ENCODE measurements at places on chromosomes 7 and 10.

DNA sequence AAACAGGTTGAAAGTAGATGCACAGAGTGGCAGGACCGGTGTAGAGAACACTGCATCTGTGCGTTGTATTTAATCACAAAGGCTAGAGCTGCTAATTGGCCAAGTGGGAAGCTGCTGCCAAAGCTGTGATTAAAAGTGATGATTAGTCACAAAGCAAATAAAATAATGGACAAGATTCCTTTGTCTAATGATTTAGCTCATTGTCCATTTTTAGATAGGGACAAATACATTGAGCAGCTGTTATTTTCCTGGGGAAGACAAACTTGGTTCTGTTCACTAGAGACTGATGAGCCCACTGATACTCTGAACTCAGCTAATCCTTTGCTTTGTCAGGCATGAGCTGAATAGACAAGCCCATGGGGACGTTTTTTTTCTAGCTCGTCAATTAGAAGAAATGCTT, 19.7 kb downstream of the UBE3C start:
- no peak for DNase-seq

GRCh38 chr10:80485076-80485945, 31.2 kb downstream of the TSPAN14 start:
- no peak for DNase-seq

GRCh38 chr7:30347226-30348082, 63.1 kb downstream of the ZNRF2 start:
- DNase-seq = no peak

DNA sequence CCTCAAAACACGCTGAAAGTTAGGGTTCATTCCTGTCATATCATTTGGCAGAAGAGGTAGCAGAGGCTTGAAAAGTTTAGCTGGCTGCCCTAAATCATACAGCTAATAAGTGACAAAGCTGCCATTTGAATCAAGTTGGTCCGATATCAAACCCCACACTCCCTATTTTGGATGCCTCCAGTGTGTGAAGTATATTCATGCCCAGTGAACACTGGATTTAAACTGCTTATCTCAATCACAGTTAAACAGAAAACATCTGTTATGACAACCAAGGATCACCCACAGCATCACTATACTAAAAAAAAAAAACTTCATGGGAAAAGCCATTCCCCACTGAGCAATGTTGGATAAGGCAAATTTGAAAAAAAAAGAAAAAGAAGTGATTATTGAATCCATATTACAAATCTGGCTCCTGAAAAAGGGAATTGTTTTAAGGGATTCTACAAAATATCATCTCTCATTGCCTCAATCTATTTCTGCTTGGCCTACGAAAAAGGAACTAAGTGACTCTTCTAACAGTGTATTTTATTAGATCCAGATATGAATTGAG, 48.3 kb downstream of the ABCB1 start:
- DNase-seq = no peak

GRCh38 chr7:64951250-64951848, 39.5 kb downstream of the ZNF117 start:
- no peak for DNase-seq

DNA sequence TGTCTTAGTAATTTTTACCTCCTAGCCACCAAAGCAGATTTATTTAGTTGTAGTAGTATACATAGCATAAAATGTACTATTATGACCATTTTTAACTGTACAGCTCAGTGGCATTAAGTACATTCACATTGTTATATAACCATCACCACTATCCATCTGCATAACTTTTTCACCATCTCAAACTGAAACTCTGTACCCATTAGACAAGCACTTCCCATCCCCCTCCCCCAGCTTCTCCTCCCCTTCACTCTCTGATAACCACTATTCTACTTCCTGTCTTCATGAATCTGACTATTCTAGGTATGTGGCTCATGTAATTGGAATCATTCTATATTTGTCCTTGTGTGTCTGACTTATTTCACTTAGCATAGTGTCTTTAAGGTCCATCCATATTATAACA, 71.9 kb downstream of the MRPL32 start:
- no peak for DNase-seq
